Activated gamma-delta T cell treated with Interleukin-2 at 50 U/mL for 16 hours (primary cell): ENCODE measurements at places on chromosomes 13 and 19.

DNA sequence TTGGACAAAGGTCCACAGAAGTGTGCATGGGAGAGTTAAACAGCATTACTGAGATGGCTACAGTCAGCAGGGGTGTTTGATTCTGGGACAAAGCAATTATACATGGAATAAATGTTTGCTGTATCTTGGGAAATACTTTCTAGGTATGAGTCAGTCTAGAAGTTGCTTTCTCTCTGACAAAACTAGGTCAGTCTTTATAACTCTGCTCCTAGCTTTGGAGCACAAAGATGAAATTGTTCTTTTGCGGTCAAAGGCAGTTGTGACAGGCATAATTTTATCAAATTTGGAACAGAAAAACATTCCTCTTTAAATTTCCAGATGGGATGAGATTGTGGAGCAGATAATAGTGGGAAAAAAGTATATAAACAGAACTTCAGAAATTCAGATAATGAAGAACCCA is 1045.4 kb upstream of the MIR17HG start:
- DNase-seq: no peak

GRCh38 chr13:52127378-52127777 is 1.5 kb downstream of the NEK5 start:
- DNase-seq: no peak

- DNase-seq: peak; percentile 44
These were observed 2.5 kb downstream of the ZC3H4 start for GRCh38 chr19:47111006-47111621.

GRCh38 chr19:17680230-17680722 is 7.9 kb downstream of the UNC13A start:
- peak; percentile 49 for DNase-seq

DNA sequence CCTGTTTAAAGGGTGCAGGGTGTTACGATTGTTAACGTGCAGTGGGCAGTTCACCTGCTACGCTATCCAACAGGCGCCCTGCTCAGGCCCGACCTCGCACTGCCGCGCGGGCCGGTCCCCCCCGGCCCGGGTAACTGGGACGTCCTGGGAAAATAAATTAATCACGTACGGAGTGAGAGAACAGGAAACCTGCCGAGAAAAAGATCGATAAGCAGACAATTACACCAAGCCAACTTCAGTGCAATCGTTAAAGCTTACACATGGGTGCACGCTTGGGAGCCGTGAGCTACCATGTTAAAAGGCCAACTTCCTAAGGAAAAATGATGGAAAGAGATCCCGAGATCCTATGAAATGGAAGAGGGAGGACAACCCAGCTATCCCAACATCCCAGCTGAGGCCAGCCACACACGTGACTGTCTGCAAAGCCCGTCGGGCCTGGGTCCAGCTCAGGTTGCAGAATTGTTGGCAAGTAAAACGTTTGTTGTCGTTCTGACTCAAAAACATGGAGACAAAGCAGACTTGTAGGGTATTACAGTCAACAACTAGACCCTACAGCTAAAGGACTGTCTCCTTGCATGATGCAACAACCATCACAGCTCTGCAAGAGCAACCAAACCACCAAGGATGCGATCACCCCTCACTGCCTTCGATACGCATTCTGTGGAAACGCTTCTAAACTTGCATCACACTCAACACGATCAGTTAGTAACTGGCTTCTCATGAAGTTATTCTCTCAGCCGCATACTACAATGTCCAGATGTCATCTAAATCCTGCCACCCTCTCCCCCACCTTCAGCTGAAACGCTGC is 741 bp upstream of the TUBGCP3 start:
- no peak for DNase-seq

GRCh38 chr13:32254416-32254815 is 60.7 kb downstream of the ZAR1L start:
- no peak for DNase-seq

DNA sequence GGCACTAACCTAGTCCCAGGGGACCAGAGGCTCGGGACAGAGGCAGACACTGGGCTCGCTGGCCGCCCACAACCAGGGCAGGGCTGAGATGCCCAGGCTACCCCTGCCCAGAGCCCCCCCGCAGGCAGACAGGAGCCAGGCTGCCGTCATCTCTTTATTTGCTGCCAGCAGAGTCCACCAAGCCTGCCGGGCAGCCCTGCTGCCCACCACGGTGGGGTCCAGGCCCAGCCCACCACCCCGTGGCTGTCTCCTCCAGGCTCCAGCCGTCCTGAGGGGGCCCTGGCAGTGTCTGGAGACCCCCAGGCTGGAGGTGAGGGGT is 5.0 kb downstream of the TEKTIP1 start:
- no peak for DNase-seq

DNA sequence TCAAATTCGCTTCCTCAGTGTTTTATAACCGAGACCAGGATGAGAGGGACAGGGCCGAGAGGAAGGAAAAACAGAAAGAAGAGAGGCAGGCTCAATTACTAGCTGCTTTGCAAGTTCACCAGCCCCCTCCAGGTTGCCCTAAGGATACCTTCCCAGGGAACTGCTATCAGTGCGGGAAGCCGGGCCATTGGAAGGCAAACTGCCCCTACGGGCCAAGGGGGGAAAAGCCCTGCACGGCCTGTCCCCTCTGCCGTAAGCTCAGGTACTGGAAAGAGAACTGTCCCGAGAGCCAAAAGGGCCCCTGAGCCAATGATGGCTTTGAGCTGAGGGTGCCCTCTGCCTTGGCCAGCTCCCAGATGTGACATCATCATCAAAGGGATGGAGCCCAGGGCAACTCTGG is 3.2 kb upstream of the ERVV-1 start:
- DNase-seq: no peak

DNA sequence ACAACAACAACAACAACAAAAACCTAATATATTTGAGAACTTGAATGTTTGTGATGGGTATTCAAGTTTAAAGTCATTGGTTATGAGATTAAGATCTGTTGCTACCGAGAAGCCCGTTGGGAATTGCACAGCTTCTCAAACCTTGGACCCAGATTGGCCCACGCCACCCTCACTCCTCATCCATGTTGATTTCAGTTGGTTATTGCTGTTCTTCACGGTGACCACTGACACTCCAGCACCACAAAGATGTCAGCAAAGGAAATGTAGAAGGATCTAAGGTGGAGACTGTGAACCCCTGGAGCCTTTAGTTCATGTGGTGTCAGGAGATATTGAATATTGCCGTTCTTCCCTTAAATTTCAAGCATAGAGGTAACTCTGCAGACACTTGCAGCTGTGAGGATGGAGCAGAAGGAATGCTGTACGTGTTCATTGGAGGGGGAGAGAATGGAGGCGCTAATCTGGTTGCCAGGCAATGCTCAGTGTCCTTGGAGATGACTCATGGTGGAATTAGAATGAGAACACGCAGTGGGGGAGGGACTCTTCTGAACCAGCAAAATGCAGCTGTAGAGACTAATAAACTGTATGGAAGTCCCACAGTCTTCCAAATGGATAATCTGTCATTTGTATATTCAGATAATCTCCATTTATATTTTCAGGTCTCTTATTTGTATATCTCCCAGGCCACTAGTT is 20.8 kb upstream of the ZNF835 start:
- no peak for DNase-seq

DNA sequence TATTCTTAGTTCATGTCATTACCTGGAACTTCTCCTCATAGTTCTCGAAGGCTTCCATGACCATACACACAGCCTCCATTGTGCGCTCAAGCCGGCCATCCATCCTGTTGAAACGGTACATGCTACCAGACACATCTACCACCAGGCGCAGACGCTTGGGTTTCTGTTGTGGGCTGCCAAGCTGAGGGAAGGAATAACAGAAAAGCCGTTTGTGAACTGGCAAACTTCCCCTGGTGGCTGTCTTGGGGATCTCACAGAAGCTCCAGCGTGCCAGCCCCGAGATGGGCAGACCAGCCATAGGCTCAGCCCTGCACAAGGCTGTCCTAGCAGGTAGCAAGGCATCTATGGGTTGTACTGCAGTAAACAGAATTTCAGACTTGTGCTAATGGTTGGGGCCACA is 130.1 kb downstream of the RGCC start:
- DNase-seq: peak; percentile 16

GRCh38 chr13:44974056-44974793 is 15.0 kb downstream of the NUFIP1 start:
- DNase-seq: no peak

GRCh38 chr19:49691243-49692146 is 579 bp downstream of the CPT1C start:
- no peak for DNase-seq

- DNase-seq: no peak
These were observed 344.1 kb downstream of the RFC3 start for GRCh38 chr13:34161931-34162543.

GRCh38 chr19:3142781-3143337 is 7.0 kb downstream of the GNA15 start:
- no peak for DNase-seq

- DNase-seq: no peak
These were observed 211.7 kb downstream of the TEX29 start for GRCh38 chr13:111532111-111532510.

DNA sequence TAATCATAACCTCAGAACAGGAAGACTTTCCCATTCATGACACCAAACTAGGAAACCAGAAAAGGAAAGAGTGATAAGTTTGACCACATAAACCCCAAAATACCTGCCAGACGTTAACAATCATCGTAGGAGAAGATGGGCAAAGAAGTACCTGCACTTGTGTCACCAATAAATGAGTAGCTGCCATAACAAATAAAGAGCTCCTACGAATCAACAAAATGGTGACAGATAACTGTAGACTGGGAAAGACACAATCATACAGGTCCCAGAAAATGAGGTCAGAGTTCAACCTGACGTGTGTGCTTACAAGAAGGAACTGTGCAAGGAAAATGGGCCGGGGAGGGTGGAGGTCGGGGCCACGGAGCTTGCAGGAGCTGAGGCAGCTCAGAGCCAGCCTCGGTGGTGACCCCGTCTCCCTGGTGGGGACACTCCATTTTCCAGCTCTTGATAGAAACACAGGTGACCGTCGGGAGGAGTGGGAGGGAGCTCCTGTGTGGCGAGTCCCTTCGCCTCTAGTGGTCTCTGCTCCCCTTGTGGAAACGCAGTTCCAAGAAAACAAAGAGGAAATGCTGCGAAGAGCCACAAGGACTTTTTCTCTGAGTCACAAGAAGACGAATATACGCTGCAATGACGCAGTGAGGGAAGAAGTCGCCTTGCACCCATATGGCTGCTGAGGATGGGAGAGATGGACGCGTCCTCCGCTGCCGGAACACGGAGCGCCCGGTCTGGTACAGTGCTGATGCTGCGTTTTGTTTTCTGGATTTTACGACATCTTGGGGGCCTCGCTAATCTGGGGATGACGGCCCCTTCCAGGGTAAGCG is 9.5 kb downstream of the PIP5K1C start:
- no peak for DNase-seq

DNA sequence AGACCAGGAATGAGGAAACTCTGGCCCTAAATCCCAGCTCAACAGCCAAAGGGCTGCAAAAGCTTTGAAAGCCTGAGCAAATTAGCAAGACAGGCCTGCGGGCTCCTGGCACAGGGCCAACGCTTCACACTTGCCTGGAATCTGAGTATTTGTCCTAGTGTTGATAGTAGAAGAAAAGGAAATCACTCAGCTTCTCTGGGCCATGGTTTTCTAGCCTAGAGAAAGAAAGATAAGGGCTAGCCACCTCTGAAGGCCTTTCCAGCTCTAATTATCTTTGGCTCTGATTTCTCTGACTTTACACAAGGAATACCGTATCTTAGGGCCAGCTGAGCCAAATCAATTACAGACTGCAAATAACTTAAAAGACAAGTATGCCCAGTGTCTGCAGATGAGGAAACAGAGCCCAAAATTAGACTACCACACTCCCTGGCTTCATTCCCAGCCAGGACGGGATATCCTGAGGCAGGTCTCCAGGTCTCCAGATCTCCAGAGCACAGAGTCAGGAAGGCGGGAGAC is 69.6 kb downstream of the STK24 start:
- DNase-seq: no peak

DNA sequence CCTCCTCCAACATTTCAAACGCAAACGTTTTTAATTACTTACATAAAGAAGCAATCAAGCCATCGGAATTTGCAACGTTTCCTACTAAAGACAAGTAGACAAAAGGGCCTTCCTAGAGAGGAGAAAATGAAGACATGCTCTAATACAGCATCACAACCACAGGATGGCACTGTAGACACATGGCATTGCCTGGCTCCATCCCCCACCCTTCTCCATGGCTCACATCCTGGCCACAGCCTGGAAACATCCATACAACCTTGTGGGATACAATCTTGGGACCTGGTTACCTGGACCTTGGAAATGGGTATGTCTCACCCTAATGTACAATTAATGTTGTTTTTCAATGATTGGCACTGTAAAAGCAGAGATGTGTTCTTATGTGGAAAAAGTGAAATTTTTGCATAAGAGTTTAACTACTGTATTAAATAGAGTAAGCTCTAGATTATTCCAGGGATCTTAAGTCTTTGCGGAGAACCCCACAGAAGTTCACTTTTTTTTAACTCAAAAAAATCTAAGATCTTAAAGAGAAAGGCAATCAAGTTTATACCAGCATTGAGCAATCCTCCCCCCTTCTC is 21.5 kb downstream of the EBPL start:
- no peak for DNase-seq

DNA sequence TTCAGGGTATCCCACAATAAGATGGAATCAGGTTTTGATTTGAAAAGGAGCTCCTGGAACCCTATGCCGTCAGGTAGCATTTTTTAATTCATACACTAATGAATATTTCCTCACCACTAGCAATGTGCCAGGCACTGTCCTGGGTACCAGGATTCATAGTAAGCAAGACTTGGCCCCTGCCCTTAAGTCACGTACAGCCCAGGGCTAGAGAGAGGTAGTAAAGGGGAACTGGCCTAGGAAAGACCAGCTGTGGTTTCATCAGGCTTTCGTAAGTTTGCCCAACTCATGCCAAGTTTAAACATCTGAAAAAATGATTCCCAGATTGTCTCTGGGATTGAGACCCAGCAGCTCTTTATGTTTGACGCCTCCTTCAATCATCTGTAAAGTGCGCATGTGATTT is 45.9 kb upstream of the AMER2 start:
- DNase-seq: no peak
